ENCODE measurements at places on chromosomes 11 and 22.

DNA sequence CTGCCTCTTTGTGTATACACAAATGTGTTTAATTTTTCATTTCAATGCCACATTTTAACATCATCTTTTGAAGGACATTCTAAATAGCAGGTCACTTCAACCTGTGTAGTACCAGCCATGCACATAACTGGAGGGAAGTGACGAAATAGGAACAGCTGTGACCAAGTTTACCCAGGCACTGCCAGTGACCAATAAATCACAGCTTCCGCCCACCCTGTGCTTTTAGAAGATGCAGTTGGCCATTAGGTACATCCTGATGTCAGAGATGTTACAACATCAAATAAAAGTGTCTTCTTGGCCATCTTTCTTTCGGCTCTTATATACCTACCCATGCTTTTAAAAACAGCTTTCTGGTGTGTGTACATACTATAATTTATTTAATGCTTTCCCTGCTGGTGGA is 7.8 kb downstream of the LDLRAD3 start:
- no peak for DNase-seq

DNA sequence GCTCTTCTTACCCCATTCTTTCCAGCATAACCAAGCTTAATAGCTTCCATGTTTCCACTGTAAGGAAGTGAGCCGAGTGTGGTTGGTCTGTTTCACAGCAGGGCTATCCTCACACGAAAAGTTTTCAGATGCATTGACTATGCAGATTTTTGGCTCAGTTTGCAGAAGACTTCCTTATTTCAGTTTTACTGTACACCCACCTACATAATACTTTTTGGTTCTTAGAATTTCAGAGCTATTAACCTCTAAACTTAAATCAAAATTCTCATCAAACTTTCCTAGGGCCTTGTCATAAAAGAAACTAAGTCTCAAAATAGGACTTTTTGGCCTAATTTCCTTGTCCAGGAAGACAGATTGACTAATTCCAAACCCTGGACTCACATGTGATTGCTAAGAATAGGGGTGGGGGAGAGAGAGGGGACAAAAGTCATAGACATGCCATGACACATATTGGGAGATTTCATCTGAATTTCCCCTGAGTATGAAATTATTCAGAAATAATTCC is 7.3 kb upstream of the EHF start:
- DNase-seq: no peak

DNA sequence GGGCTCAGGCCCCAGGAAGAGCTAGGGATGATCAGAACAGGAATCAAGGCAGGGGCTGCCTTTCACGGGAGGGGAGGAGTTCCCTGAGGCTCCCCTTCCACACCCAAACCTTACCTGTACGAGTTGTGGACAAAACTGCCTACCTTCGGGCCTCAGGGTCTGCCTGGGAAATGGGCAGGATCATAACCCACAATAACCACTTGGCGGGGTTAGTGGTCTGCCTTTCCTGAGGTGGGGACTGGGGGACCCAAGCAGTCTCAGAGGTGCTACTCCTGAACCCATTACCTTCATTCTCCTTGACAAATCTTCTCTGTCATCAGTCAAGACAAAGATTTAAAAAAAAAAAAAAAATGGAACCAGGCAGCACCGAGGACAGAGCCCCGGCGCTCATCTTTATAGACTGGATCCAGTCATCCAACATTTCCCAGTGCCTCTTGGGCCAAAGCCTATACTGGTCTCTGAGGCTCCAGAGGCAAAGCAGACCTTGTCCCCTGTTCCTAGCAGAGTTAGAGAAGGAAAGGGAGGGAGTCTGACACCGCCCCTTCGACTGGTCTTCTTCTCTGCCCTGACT is 14.2 kb downstream of the P2RY6 start:
- no peak for DNase-seq

DNA sequence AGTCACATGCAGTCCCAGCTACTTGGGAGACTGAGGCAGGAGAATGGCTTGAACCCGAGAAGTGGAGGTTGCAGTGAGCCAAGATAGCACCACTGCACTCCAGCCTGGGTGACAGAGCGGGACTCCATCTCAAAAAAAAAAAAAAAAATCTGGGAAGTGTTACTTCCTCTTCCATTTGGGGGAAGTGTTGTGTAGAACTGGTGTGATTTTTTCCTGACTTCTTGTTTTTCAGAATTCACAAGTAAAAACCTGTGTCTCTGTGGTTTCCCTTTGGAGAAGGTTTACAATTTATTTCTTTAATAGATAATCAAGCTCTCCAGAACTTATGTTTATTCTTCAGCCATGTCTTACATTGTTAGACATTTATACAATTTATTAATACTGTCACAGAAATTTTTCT is 396.1 kb downstream of the BRD1 start:
- DNase-seq: no peak

DNA sequence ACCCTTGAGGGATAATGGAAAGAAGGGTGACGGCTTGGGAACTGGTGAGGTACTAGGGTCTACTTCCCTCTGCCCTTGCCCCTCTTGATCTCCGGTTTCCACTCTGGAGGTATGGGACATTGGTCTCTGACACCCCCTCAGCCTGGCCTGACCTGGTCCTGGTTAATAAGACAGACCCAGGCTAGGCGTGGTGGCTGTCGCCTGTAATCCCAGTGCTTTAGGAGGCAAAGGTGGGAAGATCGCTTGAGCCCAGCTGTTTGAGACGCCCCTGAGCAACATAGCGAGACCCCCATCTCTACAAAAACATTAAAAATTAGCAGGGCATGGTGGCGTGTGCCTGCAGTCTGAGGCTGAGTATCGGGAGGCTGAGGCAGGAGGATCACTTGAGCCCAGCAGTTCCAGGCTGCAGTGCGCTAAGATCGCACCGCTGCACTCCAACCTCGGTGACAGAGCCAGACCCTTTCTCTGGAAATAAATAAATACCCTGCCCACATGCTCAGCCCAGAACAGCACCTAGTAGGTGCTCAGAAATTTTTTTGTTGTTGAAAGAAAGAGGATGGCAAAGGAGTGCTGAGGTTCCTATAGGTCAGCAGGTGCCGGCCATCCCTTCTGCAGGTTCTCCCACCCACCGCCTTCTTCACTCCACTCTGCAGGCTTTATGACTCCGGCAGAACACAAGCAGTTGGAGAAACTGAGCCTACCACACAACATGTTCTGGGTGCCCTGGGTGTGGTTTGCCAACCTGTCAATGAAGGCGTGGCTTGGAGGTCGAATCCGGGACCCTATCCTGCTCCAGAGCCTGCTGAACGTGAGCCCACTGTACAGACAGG is 6.3 kb downstream of the BEST1 start:
- DNase-seq: no peak

GRCh38 chr11:88619656-88620385 is 282.3 kb upstream of the CTSC start:
- DNase-seq: no peak

GRCh38 chr11:128595775-128596174 is 8.4 kb upstream of the ETS1 start:
- DNase-seq: no peak

DNA sequence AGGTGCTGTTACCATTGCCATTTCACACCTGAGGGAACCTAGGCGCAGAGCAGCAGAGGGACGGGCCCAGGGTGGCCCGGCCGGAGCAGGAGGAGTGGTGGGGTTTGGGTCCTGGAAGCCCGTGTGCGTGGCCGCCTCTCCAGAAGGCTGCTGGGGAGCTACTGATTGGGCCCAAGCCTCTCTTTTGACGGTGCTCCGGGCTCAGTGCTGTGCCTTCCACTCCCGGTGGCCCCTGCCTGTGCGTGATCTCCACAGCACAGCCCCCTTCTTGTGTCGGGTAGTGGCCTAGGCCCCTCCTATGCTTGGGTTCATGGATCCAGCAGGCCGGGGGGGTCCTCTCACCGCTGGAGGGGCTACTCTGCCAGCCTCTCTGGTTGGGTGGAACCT is 41.0 kb downstream of the SMIM38 start:
- DNase-seq: no peak

- no peak for DNase-seq
These were observed 16.6 kb upstream of the SPTBN2 start for GRCh38 chr11:66745356-66746235.
